ENCODE measurements at places on chromosomes 1 and 21.

- DNase-seq = peak; percentile 10
Measured at GRCh38 chr1:31373056-31373896, at the start of gene FABP3. Gene FABP3, minus strand, starts transcription at chr1:31373076. Its CDS starts 62 bp downstream, at chr1:31373014.

DNA sequence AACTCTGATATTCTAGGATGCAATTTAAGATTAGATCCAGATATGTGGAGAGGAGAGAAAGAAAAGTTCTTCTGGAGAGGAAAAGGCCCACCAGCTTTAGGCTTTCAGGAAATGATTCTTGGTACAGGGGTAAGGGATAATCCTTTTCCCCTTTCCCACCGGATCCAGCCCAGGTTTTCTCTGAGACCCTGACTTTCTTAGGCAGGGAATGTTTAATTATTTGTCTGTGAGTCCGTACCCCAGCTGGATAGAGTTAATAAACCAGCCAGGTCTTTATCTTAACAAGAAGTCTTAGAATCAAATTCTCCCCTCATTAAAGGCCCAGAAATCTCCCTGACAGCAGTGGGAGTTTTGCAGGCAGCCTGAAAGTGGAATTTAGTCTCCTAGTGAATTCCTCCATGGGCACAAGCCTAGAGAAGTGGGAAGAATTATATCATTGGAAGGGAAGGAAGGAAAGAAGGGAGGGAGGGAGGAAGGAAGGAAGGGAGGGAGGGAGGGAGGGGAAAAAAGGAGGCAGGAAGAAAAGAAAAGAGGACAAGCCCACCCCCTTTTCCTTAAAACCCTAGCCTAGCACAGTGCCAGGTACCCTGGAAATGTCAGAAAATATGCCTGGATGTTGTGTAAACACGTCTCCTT is 189.0 kb downstream of the PLPP3 start:
- DNase-seq = no peak

- DNase-seq = no peak
Measured at GRCh38 chr1:114258074-114258473, 104.4 kb upstream of the SYT6 start.

- no peak for DNase-seq
Measured at GRCh38 chr1:54009406-54009805, 8.6 kb downstream of the LDLRAD1 start.

DNA sequence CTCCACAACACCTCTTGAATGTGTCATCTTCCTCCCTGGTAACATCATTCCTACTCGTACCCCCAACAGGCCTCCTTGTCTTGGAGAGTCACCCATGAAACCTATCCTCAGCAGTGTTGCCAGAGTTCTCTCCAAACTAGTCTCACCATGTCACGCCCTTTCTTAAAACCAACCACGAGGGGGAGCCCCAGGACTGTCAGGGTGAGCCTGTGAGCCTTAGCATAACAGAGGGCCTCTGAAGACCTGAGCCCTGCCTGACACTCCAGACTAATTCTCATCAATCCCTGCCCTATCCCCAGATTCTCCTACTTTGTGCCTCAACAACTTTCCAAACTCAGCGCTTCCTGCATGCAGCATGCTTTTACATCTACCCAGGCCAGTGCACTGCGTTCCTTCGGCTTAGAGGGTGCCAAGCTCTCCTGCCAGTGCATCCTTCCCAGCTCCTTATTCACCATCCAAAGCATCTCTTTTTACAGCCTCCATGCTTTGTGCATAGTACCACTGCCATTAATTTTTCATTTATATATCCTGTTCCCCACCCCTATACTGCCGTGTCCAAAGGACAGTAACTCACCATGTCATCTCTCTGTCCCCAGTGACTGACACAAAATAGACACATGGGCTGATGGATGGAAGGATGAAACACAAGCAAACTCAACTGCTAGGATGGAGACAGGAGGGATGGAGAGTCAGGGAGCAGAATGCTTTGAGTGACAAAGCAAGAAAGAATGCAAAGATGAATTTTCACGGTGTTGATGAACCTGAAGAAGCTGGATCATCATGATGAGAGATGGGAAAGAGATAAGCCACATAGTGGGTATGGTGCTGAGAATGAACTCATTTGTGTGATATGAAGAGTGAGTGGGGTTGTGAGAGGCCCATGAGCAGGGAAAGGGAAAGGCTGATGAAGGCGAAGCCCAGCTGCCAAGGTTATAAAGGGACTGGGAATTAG is 34.0 kb downstream of the ZNF697 start:
- peak; percentile 59 for DNase-seq

GRCh38 chr1:218284377-218284916 is 646 bp upstream of the RRP15 start:
- DNase-seq = peak; percentile 15

GRCh38 chr1:177206831-177207355 is 36.1 kb downstream of the BRINP2 start:
- DNase-seq = no peak

GRCh38 chr1:151713874-151714273 is 2.7 kb downstream of the CELF3 start:
- no peak for DNase-seq

- DNase-seq = no peak
Measured at GRCh38 chr1:209993061-209993830, 55.2 kb downstream of the SYT14 start.

DNA sequence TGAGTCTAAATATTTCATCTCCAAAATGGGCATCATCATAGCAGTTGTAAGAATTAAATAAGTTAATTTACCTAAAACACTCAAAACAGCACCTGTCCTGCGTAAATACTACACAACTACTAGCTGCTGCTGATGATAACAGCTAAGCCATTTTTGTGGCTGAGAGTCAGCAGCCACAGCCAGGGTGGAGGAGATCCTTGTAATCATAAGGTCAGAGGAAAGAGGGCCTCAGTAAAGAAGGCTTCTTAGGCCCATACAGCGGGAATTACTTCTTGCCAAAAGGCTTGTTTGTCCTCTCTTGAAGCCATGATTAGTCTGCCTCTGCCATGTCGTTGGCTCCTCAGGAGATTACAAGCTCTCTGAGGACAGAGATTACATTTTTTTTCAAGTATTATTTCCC is 245.0 kb downstream of the FGGY start:
- no peak for DNase-seq

DNA sequence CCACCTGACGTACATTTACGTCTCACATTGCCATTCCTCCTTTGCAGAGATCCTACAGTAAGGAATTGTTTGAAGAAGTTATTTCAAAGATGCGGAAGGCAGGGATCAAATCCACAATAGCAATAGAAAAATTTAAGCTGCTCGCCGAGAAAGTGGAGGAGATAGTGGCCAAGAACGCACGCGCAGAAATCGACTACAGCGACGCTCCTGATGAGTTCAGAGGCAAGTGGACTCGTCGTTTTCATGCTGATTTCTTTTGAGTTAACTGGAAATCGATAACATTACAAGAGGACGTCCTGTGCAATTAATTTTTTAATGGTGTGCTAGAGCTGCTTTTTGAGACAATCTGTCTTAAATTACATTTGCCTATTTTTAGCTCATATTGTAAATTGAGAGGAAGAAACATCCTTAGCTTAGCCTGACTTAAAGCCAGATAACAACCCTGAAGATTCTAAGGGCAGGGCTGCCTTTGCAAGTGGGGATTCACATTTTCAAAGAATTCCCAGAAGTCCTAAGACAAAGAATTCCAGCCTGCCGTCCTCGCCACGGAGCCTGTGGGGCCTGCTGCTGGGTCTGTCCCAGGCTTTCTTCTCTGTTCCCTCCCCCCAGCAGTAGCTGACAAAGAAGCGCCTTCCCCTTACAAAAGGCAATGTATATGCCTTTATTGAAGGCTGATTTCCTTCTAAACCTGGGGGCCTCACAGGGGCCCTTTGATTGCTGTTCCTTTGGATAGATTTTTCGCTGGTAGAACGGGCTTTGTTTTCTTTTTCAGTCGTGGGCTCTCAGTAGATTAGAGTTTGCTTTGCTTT is 31.6 kb upstream of the KIF1B start:
- DNase-seq = no peak

GRCh38 chr1:245260110-245260882 is 105.5 kb downstream of the KIF26B start:
- no peak for DNase-seq

DNA sequence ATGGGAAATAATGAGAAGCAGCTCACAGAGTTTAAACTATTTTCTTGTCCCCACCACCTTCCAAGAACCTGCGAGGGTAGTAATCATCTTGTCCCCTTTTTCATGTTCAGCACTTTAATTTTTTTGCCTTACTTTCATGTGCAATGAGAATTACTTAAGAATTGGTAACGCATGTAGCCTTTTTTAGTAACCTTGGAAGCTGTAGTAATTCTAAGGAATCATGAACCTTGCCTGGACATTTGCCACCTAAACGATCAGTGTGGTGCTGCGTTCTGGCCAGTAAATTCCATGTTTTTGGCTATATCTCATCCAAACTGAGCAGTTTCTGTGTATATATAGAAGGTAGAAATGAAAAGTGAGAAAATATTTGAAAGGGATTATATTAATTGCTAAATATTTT is 3.9 kb upstream of the VAMP3 start:
- DNase-seq = no peak

- no peak for DNase-seq
Measured at GRCh38 chr1:18041102-18041501, 66.5 kb upstream of the IGSF21 start.

DNA sequence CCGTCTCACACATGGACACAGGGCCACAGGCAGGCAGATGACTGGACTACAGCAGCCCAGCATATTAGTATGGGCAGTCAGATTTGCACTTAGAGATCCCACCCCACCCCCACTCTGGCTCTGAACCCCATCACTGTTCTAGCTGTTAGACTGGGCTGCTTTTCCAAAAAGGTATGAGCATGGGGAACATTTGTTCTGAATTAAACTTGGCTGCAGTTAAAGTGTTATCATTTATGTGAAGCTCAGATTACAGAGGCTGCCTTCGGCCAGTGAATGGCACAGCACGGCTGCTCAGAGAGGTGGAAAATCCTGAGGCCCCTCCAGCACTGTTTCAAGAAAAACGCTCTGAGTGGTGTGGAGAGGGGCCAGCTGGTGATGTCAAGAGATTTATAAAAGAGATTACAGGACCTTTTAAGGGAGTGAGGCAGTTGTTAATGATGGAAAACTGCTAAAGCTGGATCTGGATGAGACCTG is 6.9 kb upstream of the NOS1AP start:
- DNase-seq = no peak

- DNase-seq = no peak
Measured at GRCh38 chr1:8164670-8165069, 138.6 kb upstream of the ERRFI1 start.
